CD4-positive, CD25-positive, alpha-beta regulatory T cell (primary cell): ENCODE measurements at places on chromosomes 3 and 15. TPM values are rescaled to one million over a fixed set of nuclear protein-coding genes. Genes with fewer than 3 reads are reported as not detected.

GRCh38 chr15:51380999-51381806 is 39.7 kb downstream of the GLDN start:
- H3K4me3 ChIP-seq: no peak overlapping the region
- no peak overlapping the region for H3K27ac ChIP-seq
- no peaks in the 10 kb centered on the region for H3K4me1 ChIP-seq
- no peaks in the 10 kb centered on the region for H3K27me3 ChIP-seq
- DNase-seq: no peak
- H3K36me3 ChIP-seq: no peaks in the 10 kb centered on the region

GRCh38 chr3:133917144-133917543 is 21.5 kb upstream of the RAB6B start:
- no peaks in the 10 kb centered on the region for H3K36me3 ChIP-seq
- no peak overlapping the region for H3K27ac ChIP-seq
- peaks cover 41% of the 10 kb centered on the region for H3K27me3 ChIP-seq
- no peaks in the 10 kb centered on the region for H3K4me1 ChIP-seq
- DNase-seq: no peak

DNA sequence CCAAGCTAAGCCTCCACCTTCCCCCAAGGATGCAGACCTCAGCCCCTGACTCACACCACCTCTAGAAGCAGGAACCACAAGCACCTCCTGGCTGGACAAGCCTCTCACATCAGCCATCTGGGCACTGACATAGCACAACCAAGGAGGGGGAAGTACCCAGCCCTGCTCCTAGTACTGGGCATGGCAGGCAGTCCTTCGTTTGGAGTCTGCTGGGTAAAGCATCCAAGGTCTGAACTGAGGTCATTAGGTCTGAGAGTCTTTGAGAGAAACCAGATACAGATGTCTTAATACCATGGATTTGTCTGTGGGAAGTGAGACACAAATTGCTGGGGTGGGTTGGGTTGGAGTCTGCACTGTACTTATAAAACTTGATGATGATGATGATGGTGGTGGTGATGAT is 61.8 kb downstream of the CCDC33 start:
- H3K36me3 ChIP-seq: no peaks in the 10 kb centered on the region
- no peak for DNase-seq
- H3K4me3 ChIP-seq: no peak overlapping the region

GRCh38 chr15:62378772-62379498 is 213.8 kb upstream of the C2CD4B start:
- no peak overlapping the region for H3K27ac ChIP-seq
- no peak overlapping the region for H3K4me3 ChIP-seq

- no peaks in the 10 kb centered on the region for H3K4me1 ChIP-seq
- H3K36me3 ChIP-seq: no peaks in the 10 kb centered on the region
- no peak overlapping the region for H3K27ac ChIP-seq
- DNase-seq: no peak
These were observed 163.0 kb downstream of the OCA2 start for GRCh38 chr15:27936164-27936563.

DNA sequence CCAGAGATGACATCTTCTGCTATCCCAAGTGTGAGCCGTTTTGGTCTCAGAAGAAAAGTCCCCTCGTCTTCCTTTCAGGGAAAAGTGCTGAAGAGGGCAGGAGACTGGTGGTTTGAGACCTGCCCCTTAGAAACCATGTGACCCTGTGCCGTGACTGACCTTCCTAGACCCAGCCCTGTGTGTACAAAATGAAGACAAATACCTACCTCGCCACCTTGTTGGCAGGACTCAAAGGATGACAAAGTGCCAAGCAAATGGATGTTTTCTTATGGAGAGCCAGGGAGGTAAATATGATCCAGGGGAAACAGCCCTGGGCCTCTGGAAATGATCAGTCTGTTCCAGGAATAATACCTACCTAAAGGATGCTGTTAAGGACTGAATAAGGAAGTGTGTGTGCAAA is 41.3 kb downstream of the FAM174B start:
- no peaks in the 10 kb centered on the region for H3K4me1 ChIP-seq
- H3K27ac ChIP-seq: no peak overlapping the region
- DNase-seq: no peak
- H3K4me3 ChIP-seq: no peak overlapping the region
- H3K27me3 ChIP-seq: no peaks in the 10 kb centered on the region
- H3K36me3 ChIP-seq: no peaks in the 10 kb centered on the region

GRCh38 chr3:18424729-18425640 is at the start of gene SATB1:
Gene SATB1, minus strand, starts transcription at chr3:18425339. Its CDS starts 4,372 bp downstream, at chr3:18420967.
- H3K27me3 ChIP-seq: peaks cover 3% of the 10 kb centered on the region
- peak; percentile 53 for DNase-seq
- peaks cover 6% of the 10 kb centered on the region for H3K36me3 ChIP-seq
- peak within 1 kb of the TSS; percentile 79 for H3K27ac ChIP-seq

DNA sequence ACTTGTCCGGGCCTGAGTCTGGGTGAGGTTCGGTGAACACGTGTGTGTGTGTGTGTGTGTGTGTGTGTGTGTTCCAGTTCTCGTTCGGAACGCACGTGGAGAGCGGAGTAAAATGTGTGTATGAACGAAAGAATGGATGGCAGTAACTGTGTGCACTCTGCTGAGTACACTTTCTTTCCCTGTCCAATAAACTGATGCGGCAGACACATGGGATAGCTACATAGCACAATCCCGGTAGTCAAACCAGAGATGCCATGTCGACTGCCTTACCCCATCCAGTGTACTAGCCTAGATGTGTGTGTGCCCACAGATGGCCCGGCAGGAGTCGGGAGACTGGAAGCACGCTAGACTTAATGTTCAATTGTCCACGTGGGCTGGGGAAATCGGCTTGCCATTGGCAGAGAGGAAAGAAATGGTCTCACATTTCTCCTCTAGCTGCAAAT is 507 bp upstream of the GOLIM4 start:
- no peak overlapping the region for H3K4me3 ChIP-seq
- no peak overlapping the region for H3K27ac ChIP-seq
- H3K36me3 ChIP-seq: no peaks in the 10 kb centered on the region
- no peak for DNase-seq

- DNase-seq: no peak
- H3K36me3 ChIP-seq: no peaks in the 10 kb centered on the region
- H3K27me3 ChIP-seq: no peaks in the 10 kb centered on the region
- no peak overlapping the region for H3K27ac ChIP-seq
These were observed 38.4 kb upstream of the TERB2 start for GRCh38 chr15:44918136-44918535.

- no peak overlapping the region for H3K4me3 ChIP-seq
- no peak for DNase-seq
- peaks cover 56% of the 10 kb centered on the region for H3K4me1 ChIP-seq
- no peaks in the 10 kb centered on the region for H3K36me3 ChIP-seq
These were observed 4.7 kb downstream of the FOXL2 start for GRCh38 chr3:138942271-138942670.

- H3K27ac ChIP-seq: no peak overlapping the region
- peaks cover 5% of the 10 kb centered on the region for H3K4me1 ChIP-seq
- no peaks in the 10 kb centered on the region for H3K36me3 ChIP-seq
- H3K27me3 ChIP-seq: no peaks in the 10 kb centered on the region
- H3K4me3 ChIP-seq: no peak overlapping the region
These were observed 67.2 kb downstream of the LIPC start for GRCh38 chr15:58498821-58499580.

DNA sequence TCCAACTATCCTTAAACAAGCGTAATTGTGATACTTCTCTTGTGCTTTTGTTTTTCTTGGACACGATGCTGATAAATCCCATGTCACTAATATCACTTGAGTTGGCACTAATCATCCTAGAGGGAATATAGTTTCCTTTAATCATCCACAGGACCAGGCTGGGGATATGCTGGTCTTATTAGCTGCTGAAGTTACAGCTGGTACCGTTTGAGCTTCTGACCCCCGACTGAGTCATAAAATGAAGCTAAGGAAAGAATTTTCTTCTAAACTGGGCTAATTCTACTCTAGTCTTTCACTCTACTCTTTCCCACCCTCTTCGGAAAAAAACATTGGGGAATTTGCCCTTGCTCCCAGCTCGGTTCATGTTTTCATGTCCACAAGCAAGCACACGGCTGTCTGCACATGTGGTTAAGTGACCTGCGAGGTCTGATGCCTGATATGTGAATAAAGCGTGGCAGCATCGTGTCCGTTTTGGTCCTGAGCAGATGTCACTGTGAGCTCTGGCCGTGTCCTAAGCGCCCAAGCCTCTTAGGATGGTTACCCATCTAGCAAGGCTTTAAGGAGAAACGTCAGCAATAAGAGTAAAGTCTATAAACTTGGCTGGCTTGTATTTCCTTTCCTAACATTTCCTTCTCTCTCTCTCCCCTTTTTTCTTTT is 223.7 kb downstream of the ITPR1 start:
- no peak overlapping the region for H3K4me3 ChIP-seq
- no peaks in the 10 kb centered on the region for H3K27me3 ChIP-seq
- H3K36me3 ChIP-seq: peaks cover 44% of the 10 kb centered on the region
- H3K27ac ChIP-seq: no peak overlapping the region
- no peaks in the 10 kb centered on the region for H3K4me1 ChIP-seq
- no peak for DNase-seq

- peaks cover 14% of the 10 kb centered on the region for H3K4me1 ChIP-seq
- peaks cover 35% of the 10 kb centered on the region for H3K27me3 ChIP-seq
- H3K4me3 ChIP-seq: peak overlapping the region; percentile 50
- no peaks in the 10 kb centered on the region for H3K36me3 ChIP-seq
- no peak for DNase-seq
- no peak overlapping the region for H3K27ac ChIP-seq
These were observed 18.4 kb downstream of the SPATA12 start for GRCh38 chr3:57078635-57079473.

- no peaks in the 10 kb centered on the region for H3K27me3 ChIP-seq
- no peak overlapping the region for H3K4me3 ChIP-seq
- no peak overlapping the region for H3K27ac ChIP-seq
- DNase-seq: peak; percentile 9
- H3K36me3 ChIP-seq: no peaks in the 10 kb centered on the region
These were observed 60.7 kb downstream of the RPL22L1 start for GRCh38 chr3:170809007-170809974.

DNA sequence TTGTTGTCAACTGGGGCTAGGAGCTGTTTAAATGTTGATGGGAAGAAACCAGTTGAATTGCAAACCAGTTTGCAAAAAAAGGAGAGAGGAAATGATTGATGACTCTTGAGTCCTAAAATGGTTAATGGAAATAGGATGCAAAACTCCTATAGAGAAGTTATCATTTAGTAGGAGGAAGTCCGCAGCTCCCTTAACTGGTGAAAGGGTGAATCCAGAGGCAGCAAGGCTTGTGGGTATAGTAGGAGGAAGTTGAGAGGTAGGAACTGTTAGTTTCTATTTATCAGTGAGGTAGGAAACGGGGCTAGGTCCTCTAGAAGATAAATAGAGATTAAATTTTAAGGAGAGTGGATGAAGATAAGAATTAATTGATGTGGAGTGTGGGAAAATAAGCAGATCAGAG is 15.4 kb downstream of the IREB2 start:
- no peaks in the 10 kb centered on the region for H3K27me3 ChIP-seq
- no peak overlapping the region for H3K27ac ChIP-seq
- DNase-seq: no peak
- H3K4me1 ChIP-seq: peaks cover 20% of the 10 kb centered on the region

DNA sequence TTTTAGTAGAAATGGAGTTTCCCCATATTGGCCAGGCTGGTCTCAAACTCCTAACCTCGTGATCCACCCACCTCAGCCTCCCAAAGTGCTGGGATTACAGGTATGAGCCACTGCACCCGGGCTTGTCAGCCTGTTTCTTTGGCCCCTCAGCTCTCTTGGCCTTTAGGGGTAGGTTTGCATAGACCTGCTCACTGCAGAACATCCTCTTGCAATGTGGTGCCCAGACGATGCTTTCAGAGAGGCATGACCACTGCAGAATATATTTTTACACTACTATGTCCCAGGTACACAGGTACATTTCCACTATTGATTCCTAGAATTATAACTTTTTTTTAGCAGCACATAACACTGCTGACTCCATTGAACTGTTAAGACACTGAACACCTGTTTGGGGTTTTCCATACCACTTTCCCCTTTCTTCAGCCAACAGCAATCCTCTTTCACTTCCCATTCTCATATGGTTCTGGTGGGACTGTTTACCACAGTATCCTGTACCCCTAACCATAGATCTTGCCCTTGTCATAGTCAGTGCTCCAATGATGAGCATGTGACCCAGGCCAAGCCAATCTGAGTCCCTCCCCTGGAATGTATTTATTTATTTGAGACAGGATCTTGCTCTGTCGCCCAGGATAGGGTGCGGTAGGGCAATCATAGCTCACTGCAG is 21.1 kb downstream of the CCDC32 start:
- no peak overlapping the region for H3K27ac ChIP-seq
- DNase-seq: no peak
- H3K27me3 ChIP-seq: no peaks in the 10 kb centered on the region
- no peak overlapping the region for H3K4me3 ChIP-seq
- peaks cover 22% of the 10 kb centered on the region for H3K36me3 ChIP-seq

DNA sequence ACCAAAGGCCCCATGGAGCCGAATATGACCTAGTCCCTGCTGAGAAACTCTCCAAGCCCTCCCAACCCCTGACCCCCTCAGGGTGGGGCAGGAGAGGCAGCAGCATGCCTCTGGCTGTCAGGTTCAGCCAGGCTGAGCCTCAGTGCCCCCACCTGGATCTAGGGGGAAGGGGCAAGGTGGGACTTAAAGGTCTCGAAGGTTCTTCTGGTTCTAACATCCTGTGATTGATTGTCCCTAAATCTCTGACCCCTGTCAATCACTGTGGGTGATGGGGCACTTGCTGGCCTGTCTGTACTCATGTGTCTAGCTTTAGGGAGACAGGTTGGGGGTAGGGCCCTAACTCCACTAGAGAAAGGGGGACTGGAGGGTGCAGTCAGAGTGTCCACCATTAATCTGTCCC is 13.8 kb downstream of the NBEAL2 start:
- no peak overlapping the region for H3K27ac ChIP-seq
- no peak for DNase-seq
- peaks cover 75% of the 10 kb centered on the region for H3K36me3 ChIP-seq
- H3K4me3 ChIP-seq: no peak overlapping the region
- H3K4me1 ChIP-seq: peaks cover 18% of the 10 kb centered on the region
- no peaks in the 10 kb centered on the region for H3K27me3 ChIP-seq

GRCh38 chr15:40112789-40113188 is 4.1 kb upstream of the BMF start:
- H3K4me1 ChIP-seq: peaks cover 26% of the 10 kb centered on the region
- H3K4me3 ChIP-seq: no peak overlapping the region
- no peak overlapping the region for H3K27ac ChIP-seq
- H3K27me3 ChIP-seq: no peaks in the 10 kb centered on the region
- DNase-seq: no peak
- H3K36me3 ChIP-seq: no peaks in the 10 kb centered on the region

ITGB5 gene
- total RNA-seq: 4.5 TPM

SEMA3F gene
- 0.52 TPM for total RNA-seq

KCNMB3 gene
- total RNA-seq: 0.99 TPM

DNASE1L3 gene
- total RNA-seq: not detected

PAQR5 gene
- total RNA-seq: not detected

RABL3 gene
- 16.3 TPM for total RNA-seq

TRAIP gene
- 7.9 TPM for total RNA-seq
